Peyer's patch (tissue), 4 donors: ENCODE measurements at places on chromosomes 4 and X. TPM values are rescaled to one million over a fixed set of nuclear protein-coding genes. Genes with fewer than 3 reads are reported as not detected.

- no peak overlapping the region for H3K27ac ChIP-seq
- no peak for DNase-seq
- H3K4me1 ChIP-seq: no peaks in the 10 kb centered on the region
- H3K27me3 ChIP-seq: no peaks in the 10 kb centered on the region
- H3K36me3 ChIP-seq: no peaks in the 10 kb centered on the region
These were observed 48.1 kb downstream of the UGT2A2 start for GRCh38 chr4:69591364-69591763.

Gene BMP3
- 2.5 TPM for total RNA-seq

Gene NSUN7
- total RNA-seq: 10.4 TPM

GRCh38 chr4:108109997-108110416, 58.7 kb downstream of the LEF1 start:
- H3K27ac ChIP-seq: no peak overlapping the region
- H3K4me3 ChIP-seq: no peak overlapping the region
- no peak for DNase-seq
- H3K36me3 ChIP-seq: no peaks in the 10 kb centered on the region
- no peaks in the 10 kb centered on the region for H3K4me1 ChIP-seq
